ENCODE measurements at places on chromosomes 7 and 10.

GRCh38 chr10:112883360-112884178 is 66.5 kb upstream of the TCF7L2 start:
- no peak for DNase-seq

GRCh38 chr7:152674860-152675758 is 832 bp downstream of the XRCC2 start:
- no peak for DNase-seq

DNA sequence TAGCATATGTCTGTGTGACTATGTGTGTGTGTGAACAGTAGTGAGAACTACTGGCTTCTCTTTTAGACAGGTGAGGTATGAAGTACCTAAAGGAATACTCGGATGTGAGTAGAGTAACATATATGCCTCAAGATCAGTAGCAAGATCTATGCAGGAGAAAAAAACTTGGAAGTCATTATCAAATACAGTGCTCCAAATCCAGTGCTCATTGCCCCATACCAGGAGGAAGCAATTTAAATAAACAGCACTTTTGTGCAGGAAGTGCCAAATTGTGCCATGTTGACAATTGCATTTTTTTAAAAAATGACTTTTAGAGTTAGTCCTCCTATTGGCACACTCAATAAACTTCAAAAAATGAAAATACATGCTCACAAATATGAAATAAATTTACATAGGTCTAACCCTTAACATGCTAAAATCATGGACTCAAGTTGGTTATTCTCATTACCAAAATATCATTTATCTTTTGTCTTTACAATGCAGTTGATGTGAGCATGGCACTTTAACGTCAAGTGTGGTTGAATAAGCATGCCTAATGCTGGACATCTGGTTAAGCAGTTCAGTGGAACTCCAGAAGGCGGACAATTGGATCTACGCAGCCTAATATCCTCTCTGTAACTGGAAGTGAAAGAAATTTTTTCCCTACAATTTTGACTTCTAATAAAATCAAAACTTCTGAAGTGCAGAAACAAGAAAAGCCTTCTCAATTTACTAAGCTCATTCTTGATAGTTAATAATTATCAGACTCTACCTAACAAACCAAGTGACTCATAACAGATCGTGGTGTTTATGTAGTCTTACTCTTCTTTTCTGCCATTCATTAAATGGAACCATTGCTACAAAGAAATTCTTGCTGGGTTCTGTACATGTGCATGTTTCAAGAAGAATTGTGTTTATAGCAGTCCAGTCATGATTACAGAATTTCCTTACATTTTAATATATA is 195.2 kb downstream of the MDFIC start:
- no peak for DNase-seq

- no peak for DNase-seq
Measured at GRCh38 chr10:132743925-132744490, 41.9 kb downstream of the NKX6-2 start.

DNA sequence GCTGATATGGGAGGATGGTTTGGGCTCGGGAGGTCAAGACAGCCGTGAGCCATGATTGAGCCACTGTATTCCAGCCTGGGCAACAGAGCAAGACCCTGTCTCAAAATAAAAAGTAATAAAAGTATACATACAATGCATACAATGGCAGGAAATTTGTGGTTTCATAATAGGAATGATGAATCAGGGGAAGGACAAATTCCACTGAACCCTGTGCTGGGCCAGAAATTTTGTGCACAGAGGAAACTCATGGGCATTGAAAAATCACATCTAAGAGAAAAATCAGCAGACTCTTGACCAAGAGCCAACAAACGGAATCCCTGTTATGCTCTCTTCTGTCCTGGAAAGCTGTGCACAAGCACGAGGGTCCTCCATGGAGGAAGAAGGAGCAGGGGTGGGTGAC is 35.1 kb downstream of the SEM1 start:
- no peak for DNase-seq

- DNase-seq = no peak
Measured at GRCh38 chr10:123787566-123787965, 104.0 kb downstream of the CPXM2 start.

DNA sequence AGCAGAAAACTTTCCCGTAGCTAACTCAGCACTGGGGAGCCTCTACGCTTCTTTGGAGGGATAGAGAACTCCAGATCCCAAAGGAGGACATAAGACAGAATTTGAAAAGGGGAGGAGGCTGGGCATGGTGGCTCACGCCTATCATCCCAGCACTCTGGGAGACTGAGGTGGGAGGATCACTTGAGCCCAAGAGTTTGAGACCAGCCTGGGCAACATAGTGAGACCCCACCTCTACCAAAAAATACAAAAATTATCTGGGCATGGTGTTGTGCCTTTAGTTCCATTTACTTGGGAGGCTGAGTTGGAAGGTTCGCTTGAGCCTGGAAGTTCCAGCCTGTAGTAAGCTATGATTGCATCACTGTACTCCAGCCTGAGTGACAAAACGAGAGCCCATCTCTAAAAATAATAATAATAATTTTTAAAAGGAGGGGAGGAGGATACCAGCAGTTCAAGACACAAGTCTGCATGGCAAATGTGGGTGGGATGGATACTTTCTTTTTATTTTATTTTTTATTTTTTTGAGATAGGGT is 165.9 kb upstream of the SH2B2 start:
- DNase-seq = no peak

DNA sequence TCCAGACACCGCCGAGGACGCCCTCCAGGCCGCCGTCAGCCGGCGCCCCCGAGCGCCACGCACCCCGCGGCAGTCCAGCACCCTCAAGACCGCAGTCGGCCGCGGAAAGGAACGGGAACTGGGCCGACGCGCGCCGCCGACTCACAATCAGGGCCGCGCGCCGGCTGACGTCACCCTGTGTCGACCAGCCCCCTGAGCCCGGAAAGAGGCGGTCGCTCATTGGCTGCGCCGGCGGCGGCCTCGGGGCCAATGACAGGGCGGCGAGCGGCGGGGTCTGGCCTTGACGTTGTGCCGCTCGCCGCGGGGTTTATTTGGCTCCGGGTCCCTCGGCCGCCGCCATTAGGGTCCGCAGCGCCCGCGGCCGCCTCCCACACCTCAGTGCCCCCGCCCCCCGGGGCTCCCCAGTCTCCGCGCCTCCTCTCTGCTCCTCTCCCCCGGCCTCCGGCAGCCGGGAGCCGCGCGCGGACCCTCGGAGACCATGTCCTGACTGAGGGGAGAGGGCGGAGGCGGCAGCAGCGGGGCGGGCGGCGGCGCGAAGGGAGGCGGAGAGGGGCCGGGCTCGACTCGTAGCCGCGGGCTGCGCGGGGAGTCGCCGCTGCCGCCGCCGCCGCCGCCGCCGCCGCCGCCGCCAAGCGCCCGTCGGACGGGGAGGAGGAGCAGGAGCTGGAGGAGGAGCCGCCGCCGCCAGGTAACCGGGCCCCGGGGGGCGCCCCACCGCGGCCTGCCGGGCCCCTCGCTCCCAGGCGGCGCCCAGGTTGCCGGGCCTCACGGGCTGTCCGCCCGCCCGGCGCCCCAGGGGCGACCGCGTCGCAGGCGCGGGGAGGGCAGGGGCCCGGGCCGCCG is 25.1 kb upstream of the ZRANB1 start:
- peak; percentile 86 for DNase-seq

DNA sequence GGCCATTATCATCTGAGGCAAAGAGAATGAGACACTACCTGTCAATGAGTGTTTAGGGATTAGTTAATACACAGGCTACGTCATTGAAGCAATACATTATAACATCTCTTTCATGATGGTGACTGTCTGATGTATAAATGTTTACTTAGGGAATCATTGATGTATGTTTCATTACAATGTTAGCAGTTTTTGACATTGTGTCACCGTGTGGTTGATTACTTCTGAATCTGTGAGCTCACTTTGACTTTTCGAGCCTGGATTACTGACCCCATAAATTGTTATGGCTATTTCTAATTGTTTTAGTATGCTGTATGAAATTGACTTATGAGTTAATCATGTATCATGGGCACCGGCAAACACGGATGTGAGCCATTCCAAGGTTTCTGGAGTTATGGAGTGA is 494.0 kb downstream of the MAGI2 start:
- no peak for DNase-seq

GRCh38 chr10:67696679-67697078 is 684 bp upstream of the CTNNA3 start:
- no peak for DNase-seq

GRCh38 chr7:34756025-34756437 is 98.0 kb downstream of the NPSR1 start:
- no peak for DNase-seq

- no peak for DNase-seq
Measured at GRCh38 chr7:4247106-4247876, 434.8 kb upstream of the FOXK1 start.

DNA sequence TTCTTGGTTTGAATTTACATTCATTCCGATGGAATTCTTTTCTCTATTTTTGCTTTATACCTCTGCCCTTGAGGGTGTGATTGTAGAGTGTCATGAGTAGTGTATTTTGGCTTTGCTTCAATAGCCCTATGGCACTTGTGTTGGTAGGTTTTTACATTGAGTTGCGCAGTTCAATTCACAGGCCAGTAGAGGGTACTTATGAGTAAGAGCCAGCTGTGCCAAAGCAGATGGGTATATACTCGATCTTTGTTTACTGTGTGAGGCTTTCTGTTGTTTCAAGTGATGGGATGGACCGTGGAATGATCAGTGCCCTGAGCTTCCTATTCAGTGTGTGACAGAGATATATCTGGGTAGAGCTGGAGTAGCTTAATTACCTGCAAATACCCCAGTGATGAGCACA is 4.3 kb upstream of the AKR1C3 start:
- DNase-seq = no peak

DNA sequence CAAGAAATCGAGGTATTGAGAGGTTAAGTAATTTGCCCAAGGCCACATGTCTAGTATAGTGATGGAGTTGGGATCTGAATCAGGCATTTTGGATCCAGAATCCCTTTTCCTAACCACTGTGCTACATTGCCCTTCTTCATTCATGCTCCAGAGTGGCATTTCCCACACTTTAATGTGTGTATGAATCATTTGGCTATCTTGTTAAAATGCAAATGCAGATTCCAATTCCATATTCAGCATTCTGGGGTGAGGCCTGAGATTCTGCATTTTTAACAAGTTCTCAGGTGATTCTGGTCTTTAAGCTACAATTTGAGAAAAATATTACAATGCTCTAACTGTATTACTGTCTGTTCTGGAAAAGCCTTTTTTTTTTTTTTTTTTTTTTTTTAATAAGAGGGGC is 631.3 kb downstream of the PHTF2 start:
- DNase-seq = no peak

- DNase-seq = peak; percentile 25
Measured at GRCh38 chr10:128210215-128211063, 84.2 kb upstream of the MKI67 start.

DNA sequence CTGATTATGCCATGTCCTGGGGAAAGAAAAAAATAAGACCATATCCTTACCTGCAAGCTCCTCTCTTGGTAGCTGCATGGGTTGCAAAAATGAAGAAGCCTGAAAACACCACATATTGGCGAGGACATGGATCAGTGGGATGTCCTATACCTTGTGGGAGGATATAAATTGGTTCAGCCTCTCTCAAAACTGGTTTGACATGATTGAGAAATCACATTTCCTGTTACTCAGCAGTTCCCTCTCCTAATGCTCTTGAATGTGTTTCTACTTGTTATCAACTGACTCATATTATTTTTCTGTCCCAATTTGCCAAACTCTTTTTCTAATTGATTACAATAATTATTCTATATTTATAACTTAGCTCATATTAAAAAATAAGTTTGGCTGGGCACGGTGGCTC is 380.2 kb downstream of the EXOC4 start:
- no peak for DNase-seq

DNA sequence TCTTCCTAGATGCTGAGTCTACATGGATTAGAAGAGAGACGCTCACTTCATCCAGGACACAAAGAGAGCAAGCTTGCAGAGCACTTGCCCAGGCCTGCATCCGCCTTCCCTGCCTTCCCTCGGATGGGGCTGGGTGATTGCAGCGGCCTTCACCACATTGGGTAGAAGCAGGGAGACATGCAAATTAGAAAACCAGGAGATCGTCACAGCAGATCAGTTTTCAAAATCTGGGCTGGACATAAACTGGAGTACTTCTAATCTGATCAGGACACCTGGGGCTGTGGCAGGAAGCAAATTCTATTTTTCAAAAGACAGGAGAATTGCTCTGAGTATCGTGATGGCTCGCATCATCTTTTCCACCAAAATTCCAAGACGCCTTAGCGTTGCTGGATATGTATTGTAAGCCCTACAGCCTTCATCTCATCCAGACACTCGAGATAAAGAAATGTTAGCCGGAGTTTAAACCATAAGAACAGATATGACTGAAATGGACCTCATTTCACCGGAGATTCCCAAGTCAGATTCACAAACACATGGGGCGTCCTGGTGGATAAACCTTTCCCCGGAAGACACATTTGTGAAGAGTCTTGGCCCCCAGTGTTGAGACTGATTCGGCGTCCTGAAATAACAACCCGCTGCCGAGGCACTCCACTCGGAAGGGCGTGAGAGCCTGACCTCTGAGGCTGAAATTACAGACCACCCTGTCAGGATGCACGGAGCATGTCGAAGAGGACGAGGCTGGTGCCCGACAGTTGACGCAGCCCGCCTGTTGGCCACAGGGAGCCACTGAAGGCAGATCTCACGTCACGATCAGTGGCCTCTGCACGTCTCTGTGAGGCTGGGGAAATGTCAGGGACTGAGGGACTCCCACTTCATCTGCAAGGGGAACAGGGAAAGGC is 91.2 kb upstream of the PARD3 start:
- no peak for DNase-seq

DNA sequence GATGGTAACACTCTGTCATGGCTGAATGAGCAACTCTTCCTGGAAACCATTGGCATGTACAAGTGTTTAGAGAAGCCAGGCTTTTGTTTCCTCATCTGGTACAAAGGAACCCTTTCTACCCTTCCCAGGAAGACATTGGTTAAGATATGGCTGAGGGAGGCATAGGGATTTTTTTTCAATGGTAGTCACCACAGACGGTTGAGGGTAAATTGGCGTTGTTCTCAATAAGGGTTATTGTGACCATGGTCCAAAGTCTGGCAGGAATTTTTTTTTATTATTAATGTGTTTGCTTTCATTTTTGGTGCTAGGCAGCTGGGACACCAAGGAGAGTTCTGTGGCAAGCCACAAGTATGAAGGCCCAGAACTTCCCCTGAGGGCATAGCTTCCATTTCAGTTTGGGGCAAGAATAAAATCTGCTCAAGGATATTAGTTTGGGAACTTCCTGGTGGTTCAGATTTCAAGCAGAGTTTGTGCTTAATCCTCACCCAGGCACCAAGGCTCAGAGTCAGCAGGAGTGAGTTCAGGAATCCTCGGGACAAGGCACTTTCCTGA is at the start of gene PLEKHS1:
TSS of gene PLEKHS1 (plus strand) at position 502 of the 552 bp plus-strand sequence. CDS start 3,596 bp downstream, outside the sequence.
- no peak for DNase-seq

GRCh38 chr10:11993834-11994468 is 48.7 kb downstream of the UPF2 start:
- DNase-seq = no peak

- DNase-seq = no peak
Measured at GRCh38 chr7:14936554-14936953, 34.0 kb upstream of the DGKB start.

- no peak for DNase-seq
Measured at GRCh38 chr10:118838364-118838763, 83.6 kb upstream of the CACUL1 start.
